ENCODE measurements at places on chromosomes 4 and X. TPM values are rescaled to one million over a fixed set of nuclear protein-coding genes. Genes with fewer than 3 reads are reported as not detected.

DNA sequence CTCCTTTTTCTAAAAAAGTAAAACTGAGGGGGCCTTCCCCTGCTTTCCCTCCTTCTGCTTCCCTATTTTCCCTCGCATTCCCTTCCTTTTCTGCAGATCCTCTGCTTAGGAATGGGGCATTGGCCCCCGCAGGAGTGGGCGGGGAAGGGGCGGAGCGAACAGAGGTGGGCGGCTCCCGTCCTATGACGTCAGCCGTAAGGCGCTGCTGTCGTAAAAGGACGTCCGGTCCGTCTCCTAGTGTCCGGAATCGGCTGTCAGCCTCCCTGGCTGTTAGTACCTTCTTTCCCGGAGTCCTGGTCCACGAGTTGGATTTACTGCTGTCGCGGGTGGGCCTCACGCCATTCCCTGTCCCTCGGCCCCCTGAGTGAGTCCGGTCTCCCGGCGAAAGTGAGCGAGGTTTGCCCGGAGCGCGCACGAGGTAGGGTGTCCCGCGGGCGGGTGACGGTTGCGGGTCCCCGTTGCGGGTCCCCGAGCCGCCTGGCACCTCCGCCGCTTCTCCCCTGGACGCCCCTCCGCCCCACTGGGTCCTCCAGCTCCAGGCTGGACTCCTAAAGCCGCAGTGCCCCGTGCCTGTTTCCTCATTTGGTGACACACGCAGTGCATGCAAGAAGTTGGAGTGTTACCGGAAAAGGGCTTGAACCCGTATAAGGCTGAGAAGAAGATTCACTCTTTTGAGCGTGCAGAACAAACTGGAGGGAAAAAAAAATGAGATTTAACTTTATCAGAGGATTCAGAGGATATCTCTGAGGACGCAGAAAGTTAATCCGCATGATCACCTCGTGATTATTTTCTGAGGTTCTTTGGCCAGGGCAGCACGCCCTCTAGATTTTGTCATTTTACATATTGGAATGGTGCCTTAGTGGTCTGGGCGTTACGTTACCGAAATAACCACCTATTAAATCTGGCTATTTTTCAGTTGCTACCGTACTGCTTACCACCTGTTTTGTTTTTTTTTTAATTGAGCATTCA, at the start of gene ZNF330:
TSS of gene ZNF330 (plus strand) at position 205 of the 969 bp plus-strand sequence. CDS start 1,477 bp downstream, outside the sequence.
- DNase-seq, result peak; percentile 80

Gene PRKG2
- total RNA-seq, result 1.7 TPM

DNA sequence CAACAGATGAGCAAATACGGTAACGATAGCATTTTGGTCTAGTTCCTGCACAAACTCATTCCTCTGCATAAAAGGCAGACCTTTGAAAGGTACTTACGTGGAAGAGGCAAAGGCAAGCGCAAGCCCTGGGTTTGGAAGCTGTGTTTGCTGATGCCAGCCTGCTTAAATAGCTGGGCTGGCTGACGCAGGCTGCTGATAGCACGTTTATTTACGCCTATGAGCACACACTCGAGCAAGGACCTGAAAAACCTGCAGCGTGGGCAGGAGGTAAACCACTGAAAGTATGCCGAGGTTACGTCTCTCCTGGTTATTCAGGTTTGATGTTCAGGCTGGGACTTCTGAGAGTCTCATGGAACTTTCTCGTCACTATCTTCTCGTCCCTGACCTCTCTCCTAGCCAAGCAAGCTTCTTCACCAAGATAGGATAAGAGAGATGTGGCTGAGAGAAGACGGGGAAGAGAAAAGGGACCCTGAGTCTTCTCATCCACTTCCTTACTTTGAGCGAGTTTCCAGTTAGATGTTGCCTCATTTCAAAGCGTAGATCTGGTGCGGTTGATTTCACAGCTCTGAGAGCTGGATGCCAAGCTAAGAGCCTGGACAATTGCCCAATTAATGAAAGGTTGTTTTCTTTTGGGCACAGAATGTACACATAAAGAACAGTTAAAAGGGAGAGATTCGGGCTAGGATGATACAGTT, at the start of gene HOPX:
TSS of gene HOPX (minus strand) at position 139 of the 695 bp plus-strand sequence. CDS start 23,480 bp downstream, outside the sequence.
- DNase-seq, result peak; percentile 68

DNA sequence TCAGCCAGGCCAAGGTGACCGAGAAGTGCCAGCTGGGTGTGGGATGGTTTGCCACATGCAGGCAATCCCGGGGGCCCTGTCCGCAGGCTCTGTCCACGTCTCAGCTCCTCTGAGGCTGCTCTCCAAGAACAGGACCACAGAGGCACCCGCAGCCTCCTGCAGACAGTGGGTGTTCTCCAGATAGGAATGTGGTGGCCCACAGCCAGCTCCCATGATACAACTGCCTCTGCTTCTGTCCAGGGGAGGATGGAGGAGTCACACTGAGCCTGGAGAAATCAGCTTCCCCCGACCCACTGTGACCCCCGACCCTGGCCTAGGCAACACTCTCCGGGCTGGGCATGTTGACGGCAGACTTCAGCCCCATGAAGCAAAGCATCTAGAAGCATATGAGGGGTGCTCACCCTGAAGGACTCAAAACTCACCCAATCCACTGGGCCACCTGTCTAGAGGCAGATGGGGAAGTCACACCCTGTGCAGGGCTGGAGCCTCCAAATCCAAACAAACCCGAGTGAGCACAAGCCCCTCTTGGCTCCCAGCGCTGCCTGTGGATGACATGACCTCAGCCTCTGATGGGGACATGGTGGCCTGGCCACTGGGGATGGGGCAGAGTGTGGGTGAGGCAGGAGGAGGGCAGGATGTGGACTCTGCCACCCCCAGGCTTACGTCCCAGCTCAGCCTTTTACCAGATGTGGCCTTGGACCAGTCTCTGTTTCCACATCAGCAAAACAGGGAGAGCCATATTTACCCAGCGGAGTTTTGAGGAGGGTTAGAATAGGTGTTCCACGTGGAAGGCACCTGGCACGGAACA, 102.3 kb downstream of the PSAPL1 start:
- no peak for DNase-seq

DNA sequence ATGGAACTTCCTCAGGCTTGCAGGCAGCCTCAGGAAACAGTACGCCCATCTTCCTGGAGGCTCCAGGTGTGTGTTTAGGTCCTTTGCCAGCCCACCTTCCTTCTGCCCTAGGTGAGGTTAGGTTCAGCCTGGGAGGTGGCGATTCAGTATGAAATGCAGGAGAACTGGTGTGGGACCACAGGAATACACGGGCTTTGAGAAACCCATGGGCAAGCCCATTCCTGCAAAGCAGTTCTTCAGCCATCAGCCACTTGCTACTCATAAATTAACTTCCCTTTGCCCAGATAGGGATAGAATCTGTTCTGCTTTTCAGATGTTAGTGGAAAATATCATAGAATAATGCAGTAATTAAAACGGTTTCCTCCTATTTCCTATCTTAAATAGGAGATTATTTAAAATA, 32.2 kb downstream of the TBC1D14 start:
- no peak for DNase-seq

DNA sequence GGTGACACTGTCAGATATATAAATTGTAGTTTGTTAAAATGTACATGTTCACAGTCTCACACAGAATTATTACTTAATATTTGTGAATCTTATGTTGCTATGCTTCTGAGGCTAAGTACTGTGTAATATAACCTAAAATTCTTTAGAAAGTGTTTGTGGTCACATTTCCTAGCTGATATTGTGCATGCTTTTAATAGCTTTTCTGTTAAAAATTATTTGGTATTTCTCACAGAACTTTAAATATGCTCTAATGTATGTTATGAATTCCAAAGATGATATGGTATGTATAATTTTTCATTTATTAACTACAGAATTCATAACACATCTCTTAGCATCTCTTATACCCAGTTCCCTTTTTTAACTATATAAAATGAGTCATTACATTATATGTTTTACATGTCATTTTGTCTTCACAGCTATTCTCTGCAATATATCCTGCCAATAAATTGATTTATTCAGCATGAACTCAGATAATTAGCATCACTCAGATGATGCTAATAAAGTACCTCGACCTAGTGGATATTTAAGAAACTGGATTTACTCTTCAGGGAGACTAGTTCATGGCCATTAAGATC, 9.3 kb downstream of the PTPN13 start:
- DNase-seq, result no peak

DNA sequence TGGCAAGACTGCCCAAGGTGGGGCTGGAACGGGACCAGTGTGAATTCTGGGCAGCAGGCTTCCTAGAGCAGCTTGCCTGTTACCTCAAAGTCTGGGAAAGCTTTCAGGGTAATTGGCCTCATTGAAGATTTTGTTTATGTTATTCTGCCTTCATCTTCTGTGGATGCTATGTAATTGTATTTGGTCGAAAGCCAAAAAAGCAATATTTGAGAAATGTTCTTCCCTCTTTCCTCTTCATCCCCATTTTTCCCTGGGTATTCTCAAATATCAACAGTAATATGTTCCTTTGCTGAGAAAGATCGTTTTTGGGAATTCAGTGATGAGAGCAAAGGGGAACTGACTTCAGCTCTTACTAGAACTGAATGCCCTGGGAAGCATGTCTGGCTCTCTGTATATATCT, 12.9 kb downstream of the TMEM131L start:
- DNase-seq, result no peak

DNA sequence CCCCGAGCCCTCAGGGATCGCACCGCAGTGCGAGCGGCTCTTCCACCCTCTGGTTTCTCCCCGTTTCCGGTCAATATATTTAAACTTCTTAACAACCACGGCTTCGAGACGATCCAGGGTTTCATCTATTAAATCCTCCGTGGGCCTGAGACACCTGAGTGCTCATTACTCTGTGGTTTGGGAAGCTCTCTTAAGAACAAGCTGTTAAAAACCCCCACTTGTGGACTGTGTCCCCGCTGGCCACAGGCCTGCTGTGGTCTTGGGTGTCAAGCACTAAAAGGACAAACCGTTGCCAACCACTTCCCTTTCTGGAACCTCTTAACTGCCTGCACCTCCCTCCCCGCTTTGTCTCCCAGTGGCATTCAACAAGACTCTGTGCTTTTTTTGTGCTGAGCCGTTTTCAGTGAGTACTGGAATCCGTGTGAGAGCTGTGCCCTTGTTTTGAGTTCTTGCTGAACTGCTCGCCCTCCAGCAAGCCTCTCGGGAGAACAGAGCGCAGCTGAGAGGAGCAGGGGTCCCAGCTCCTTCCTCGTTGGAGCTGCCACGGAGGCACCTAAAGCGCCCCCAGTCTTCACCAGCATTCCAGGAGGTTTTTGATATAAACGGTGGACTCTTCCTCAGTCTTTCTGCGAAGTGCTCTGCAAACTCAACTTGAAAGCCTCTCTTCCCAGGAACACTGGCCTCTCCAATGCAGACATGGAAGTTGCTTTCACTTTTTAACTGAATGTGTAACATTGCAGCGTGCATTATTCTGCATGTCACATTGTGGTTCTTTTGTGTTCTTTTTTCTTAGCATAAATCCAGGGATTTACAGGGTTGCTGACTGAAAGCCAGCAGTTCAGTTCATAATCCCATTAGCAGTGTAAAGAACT, 691 bp upstream of the IGFBP7 start:
- no peak for DNase-seq

GRCh38 chr4:167475951-167476350, 241.7 kb upstream of the SPOCK3 start:
- DNase-seq, result no peak

- DNase-seq, result peak; percentile 61
These were observed 27.2 kb downstream of the BST1 start for GRCh38 chr4:15729910-15730533.

DNA sequence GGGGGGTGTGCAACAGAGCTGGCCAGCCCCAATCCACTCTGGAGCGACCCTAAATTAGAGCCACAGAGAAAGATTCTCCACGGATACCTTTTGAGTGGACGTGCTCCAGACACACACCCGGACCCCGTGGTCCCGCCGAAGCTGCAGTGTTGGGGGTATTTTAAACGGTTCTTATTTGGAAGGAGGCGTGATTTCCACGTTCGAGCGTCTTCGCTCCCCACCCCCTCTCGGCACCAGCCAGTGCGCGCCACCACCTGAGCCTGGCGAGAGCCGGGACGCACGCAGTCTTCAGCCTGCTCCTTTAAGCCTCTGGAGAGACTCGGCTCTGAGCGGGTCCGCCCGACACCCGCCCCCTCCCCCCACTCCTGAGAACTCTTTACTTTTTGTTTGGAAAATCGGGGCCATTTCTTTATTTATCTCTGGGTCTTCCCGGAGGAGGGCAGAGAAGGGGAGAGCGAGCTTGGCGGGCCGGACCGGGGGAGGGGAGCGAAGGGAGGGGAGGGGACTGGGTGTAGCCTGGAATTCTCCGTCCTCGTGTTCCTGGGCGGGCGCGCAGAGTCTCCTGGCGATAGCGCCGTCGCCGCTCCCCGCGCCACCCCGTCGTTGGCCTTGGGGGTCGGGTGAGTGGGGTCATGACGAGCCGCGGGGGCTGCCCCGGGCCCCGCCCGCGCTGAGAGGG, 668 bp upstream of the PTCHD1 start:
- no peak for DNase-seq

- DNase-seq, result no peak
These were observed 60.7 kb downstream of the HPGD start for GRCh38 chr4:174461466-174462106.

GRCh38 chrX:40646489-40647306, 663 bp downstream of the CXorf38 start:
- DNase-seq, result peak; percentile 47

DNA sequence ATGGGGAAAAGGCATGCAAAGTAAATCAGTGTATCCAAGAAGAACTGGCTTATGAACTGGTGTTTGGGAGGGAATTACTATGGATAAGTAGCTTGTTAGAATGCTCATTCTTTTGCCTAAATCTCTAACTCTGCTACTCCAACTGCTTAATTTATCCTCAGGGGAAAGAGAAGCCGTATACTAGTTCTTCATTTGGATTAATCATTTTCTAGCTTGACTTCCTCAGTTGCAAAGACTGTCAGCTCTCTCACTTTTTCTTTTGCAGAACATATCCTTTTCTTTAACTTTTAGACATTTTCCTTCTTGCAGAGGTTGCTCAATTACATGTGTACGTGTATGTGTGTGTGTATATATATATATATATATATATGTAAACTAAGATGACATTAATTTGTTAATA, 21.9 kb downstream of the GPRIN3 start:
- no peak for DNase-seq

Gene EFHC2
- total RNA-seq, result 2.4 TPM

GRCh38 chr4:113024388-113024787, 25.1 kb upstream of the ANK2 start:
- no peak for DNase-seq

DNA sequence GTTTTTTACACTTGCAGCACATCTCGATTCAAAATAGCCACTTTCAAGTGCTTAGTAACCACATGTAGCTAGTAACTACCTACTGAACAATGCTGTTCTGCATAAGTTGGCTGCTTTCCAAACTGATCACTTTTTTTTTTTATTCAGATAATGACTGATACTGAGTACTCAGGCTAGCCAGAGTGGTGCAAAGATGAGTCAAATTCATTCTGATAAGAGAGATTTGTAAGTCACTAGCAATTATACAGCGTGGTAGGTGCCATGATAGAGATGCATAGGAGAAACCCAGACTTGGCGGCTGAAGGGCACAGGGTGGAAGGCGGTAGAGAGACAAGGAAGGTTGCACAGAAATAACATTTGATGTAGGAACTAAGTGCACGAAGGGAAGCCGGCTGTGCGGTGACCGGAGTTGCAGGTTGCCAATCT, 357 bp upstream of the IGBP1 start:
- DNase-seq, result no peak

- no peak for DNase-seq
These were observed 118.4 kb downstream of the CPZ start for GRCh38 chr4:8710946-8711345.

Measured in naive thymus-derived CD4-positive, alpha-beta T cell (primary cell).